ENCODE measurements at places on chromosomes 1 and 21. TPM values are rescaled to one million over a fixed set of nuclear protein-coding genes. Genes with fewer than 3 reads are reported as not detected.

The SERPINC1 gene
- 0.39 TPM for total RNA-seq

The PCNT gene
- 11.7 TPM for total RNA-seq

The F3 gene
- total RNA-seq, result 76.5 TPM

The AVPR1B gene
- not detected for total RNA-seq

The SZRD1 gene
- 91.3 TPM for total RNA-seq

The ITLN1 gene
- total RNA-seq, result not detected

The SHCBP1L gene
- total RNA-seq, result not detected

The HTR1D gene
- not detected for total RNA-seq
